Neural progenitor cell (in vitro differentiated cells): ENCODE measurements at places on chromosomes 2 and 18.
A peak's percentile ranks its signal among the peaks of the same experiment; 100 is the strongest.

GRCh38 chr2:126482582-126483464, 173.1 kb upstream of the GYPC start:
- peak; percentile 72 for DNase-seq

DNA sequence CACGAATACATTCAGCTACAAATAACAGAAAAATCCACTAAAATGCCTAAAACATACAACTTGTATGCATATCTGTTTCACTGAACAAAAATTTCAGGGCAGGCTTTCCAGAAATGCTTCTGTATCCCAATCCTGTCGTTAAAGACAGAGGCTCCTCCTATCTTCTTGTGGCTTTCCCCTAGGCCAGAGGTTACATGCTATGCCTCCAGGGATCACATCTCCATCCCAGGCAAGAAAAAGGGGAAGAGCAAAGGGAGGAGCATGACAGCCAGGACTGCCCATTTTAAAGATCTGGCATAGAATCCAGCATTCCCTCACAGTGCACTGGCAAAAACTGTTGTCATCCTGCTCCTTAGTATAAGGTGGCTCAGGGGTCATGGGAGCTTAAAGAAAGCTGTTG, 268.7 kb upstream of the SETBP1 start:
- DNase-seq, result no peak

DNA sequence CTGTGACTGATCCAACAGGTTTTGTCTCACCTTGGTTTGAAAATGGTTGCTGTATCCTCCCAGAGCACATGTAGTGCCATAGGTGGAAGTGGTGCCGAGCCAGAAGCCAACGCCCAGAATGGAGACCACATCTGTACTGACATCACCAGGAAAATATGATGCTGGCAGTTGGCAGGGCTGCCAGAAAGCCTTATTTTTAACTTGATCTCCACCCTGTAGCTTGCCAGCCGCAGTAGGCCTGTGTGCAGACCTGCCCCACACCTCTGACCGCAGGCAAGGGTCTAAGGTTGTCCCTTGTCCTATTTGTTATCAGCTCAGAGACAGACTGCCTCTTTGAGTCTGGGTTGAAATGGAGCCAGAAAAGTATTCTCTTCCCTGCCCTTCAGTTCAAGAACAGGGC, 123.5 kb upstream of the EML6 start:
- DNase-seq, result no peak

GRCh38 chr18:57941841-57942489, 102.1 kb upstream of the NEDD4L start:
- DNase-seq, result peak; percentile 17

DNA sequence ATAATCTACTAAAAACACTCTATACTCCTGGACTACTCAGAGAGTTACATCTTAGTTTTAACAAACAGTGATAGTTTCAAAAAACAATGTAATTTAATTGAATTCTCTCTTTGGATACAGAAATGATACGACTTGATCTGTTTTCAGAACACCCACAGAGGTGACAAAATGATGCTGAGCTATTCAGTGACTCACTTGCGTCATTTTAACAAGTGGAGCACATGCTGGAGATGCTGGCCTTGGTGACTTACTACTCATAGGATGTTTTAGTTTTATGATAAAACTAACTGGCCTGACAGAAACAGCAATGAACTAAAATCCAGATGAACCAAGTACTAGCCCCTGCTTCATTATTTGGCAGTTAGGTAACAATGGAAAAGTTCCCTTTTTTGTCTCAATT, 101.3 kb upstream of the ITGB6 start:
- no peak for DNase-seq

DNA sequence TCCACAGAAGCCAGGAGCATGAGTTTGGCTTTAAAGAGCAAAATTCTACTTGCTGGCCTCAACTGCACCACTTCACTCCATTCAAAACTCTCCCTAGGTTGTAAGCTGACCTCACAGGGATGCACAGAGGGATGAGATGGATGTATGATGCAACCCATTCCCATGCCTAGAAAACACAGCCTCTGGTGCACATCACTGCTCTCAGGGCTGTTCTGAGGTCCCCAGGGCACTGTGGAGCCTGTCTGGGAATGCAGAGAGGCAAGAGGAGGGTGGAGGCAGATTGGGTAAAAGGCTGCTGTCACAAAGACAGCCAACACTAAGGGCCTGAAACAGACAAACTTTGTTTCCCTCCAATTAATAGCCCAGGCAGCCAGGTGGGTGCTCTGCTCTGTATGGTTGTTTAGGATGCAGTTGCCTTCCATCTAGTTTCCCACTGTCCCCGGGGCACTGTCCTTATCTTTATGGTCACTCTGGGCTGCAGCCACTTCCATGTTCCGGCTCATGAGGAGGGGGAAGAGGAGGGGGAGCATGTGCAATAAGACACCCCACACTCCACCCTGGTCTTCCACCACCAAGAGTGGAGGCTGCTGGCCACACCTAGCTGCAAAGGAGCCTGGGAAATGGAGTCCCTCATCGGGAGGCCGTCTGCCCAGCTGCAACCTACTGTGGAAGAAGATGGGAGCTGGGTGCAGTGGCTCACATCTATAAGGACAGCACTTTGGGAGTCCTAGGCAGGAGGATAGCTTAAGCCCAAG, 7.0 kb downstream of the GPR45 start:
- no peak for DNase-seq

- DNase-seq, result no peak
Measured at GRCh38 chr2:30040147-30040546, 106.7 kb upstream of the YPEL5 start.

- DNase-seq, result no peak
Measured at GRCh38 chr2:182245963-182246362, 180.9 kb downstream of the PDE1A start.

- no peak for DNase-seq
Measured at GRCh38 chr2:51256736-51257135, 224.8 kb upstream of the NRXN1 start.

DNA sequence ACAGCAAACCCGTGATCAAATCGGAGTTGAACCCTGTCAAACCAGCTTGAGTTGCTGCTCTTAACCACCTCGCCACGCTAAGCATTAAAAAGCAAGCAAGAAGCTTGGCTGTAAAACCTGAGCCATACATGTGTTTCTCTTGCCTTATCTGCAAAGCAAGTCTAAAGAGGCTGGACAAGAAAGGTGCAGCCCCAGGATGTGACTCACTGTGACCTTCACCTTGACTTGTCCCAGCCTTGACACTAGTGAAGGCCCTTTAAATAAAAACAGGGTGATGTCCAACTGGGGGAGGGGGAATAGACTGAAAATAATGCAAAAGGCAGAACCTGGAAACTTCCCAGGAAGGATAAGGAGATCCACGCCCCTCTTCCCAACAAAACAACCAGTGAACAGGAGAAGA, 127.6 kb upstream of the NPAS2 start:
- no peak for DNase-seq

DNA sequence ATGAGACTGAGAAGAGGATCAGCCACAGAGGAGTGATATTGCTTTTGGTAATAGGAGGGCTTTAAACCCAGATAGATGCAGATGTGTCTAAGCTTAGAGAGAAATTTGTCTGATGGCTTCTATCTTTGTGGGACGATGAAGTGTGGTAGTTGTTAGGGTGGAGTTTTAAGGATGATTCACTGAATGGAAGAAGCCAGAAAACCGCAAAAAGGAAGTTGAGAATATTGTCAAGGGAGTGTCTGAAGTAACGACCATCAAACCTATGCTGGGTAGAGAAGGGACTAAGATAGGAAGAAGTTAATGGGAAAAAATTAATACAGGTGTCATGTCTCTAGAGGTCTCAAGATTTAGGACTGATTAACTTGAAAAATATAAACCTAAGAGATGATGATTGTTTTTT, 195.6 kb upstream of the MC4R start:
- no peak for DNase-seq

DNA sequence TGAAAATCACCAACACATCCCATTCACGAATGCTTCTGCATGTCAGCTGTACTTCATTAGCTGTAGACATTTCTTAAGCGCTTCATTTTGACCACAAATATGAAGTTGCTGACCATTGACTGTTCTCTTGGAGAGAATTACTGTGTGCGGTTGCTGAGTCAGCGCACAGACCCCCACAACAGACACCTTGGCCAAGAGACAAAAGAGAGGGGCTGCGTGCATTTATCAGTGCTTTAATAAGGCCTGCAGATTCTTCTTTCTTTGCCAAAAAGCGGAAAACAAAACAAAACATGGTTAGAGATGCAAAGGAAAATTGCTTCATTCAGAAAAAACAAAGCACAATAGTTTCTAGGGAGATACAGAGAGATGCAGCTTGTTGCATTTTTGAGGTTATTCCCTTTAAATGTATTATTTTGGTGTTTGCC, 174.7 kb downstream of the ACKR3 start:
- no peak for DNase-seq

DNA sequence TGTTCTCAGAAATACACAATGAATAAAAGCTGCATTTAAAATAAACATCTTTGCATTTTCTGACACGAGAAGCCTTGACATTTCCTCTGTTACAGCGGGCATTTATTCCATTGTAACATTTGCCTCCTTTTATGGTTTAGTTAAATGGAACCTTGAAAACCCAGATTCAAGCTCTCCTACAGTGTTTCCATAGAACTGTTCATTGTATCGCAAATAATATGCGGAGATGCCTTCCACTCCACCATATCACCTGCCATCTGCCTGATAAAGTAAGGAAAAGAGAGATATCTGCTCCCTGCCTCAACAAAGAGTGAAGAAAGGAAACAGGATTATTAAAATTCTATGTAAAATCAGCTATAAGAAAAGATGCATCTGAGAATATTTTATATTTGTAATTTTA, 69.8 kb downstream of the CDH19 start:
- DNase-seq, result no peak

DNA sequence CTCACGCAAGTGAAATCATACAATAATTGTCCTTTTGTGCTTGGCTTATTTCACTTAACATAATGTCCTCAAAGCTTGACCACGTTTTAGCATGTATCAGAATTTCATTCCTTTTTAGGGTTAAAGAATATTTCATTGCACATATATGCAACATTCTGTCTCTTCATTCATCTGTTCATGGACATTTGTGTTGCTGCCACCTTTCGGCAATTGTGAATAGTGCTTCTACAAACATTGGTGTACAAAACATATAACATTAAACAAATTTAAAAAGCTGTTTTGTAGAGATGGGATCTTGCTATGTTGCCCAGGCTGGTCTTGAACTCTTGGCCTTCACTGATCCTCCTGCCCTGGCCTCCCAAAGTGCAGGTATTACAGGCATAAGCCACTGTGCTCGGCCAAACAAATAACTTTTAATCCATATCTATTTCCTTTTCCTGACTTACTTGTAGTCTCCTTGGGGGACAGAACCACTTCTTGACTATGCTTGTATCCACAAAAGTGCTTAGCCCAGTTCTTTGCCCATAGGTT, 209.3 kb downstream of the SLC4A3 start:
- DNase-seq, result no peak

GRCh38 chr18:6666012-6666685, 63.4 kb upstream of the ARHGAP28 start:
- no peak for DNase-seq

GRCh38 chr2:71932037-71932779, 215.5 kb downstream of the CYP26B1 start:
- no peak for DNase-seq

DNA sequence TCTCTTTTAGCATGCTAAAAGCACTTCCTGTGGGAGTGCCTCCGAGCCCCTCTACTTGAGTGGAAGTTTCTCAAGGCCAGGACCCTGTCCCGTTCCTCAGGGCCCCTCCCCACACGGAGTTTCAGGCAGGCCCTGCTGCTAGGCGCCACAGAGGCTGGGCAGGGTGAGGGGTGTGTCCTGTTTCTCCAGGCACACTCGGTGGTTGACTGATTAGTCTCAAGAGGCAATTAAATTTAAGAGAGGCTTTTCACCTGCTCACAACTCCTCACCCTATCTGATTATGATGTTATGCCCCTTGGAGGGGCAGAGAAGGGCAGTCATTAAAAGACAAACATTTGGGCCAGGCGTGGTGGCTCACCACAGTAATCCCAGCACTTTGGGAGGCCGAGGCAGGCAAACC, 160.8 kb upstream of the HAAO start:
- DNase-seq, result no peak

DNA sequence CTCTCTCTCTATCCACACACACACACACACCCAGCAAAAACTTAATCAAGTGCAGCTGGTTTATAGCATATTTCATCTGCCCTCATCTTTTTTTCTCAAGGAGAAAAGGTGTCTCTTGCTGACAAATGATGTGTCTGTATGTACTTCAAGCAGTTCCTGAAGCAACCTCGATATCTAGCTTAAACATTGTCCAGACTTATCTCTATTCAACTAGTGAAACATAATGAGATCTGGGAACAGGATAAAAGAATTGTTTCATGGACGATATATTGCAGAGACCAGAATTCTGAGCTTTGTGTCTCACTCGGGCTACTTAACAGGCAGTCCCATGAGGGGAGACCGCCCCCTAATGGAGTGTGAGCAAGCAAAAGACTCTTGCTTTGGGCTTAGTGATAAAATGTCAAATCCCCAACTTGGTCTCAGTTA, 929.2 kb upstream of the SOX11 start:
- peak; percentile 78 for DNase-seq

- no peak for DNase-seq
Measured at GRCh38 chr2:70534183-70534836, 19.3 kb downstream of the TGFA start.

DNA sequence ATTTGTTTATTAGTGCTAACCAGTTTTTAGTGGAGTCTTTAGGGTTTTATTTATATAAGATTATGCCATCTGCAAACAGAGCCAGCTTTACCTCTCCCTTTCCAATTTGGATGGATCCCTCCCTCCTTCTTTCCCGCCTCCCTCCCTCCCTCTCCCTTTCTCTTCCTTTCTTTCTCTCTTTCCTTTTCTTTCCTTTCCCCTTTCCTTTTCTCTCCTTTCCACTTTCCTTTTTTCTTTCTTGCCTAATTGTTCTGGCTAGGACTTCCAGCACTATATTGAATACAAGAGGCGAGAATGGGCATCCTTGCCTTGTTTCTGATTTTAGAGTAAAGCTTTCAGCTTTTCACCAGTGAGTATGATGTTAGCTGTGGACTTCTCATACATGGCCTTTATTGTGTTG, 24.1 kb downstream of the COLEC11 start:
- DNase-seq, result no peak

- DNase-seq, result no peak
Measured at GRCh38 chr2:207129821-207130220, 35.9 kb downstream of the KLF7 start.

GRCh38 chr2:176114120-176114929, 2.3 kb upstream of the HOXD10 start:
- no peak for DNase-seq

DNA sequence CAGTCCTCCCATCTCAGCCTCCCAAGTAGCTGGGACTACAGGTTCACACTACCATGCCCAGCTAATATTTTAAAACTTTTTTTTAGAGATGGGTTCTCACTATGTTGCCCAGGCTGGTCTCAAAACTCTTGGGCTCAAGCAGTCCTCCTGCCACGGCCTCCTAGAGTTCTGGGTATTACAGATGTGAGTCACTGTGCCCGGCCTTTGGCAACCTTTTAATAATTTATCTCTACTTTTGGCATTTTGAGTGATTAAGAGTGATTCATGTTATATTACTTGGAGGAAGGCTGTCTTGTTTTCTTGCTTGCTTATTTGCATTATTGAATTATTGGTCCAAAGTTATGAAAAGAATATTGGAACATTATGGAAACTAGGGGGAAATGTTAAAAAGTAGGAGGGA, 24.3 kb downstream of the NCOA1 start:
- no peak for DNase-seq

GRCh38 chr2:211380041-211380440, 823.6 kb downstream of the CPS1 start:
- DNase-seq, result no peak

GRCh38 chr2:49403637-49404036, 249.3 kb upstream of the FSHR start:
- peak; percentile 16 for DNase-seq

GRCh38 chr18:46265196-46266156, 161.3 kb downstream of the HAUS1 start:
- DNase-seq, result no peak
